ENCODE measurements at places on chromosomes 2 and 18.

GRCh38 chr2:224202281-224202865 is 163.3 kb upstream of the SERPINE2 start:
- peak; percentile 66 for DNase-seq

DNA sequence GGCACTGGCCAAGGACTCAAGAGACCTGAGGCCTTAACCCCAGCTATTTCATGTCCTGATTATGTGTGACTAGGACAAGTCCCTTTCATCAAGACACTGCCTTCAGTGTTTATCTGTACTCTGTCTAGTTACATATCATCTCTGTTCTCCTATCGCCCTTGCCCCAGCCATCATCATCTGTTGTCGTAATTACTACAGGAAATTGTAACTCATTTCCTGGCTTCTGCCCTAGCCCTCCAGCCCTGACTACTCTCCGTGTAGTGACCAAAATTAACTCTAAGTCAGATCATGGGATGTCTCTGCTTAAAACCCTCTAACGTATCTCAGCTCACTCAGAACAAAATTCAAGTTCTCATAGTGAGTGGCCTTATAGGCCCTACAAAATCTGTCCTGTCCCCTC is 49.3 kb upstream of the LAPTM4A start:
- no peak for DNase-seq

- DNase-seq = no peak
Measured at GRCh38 chr2:197058777-197059300, 132.3 kb upstream of the PGAP1 start.

GRCh38 chr2:11492720-11493119 is 26.8 kb upstream of the E2F6 start:
- DNase-seq = no peak

DNA sequence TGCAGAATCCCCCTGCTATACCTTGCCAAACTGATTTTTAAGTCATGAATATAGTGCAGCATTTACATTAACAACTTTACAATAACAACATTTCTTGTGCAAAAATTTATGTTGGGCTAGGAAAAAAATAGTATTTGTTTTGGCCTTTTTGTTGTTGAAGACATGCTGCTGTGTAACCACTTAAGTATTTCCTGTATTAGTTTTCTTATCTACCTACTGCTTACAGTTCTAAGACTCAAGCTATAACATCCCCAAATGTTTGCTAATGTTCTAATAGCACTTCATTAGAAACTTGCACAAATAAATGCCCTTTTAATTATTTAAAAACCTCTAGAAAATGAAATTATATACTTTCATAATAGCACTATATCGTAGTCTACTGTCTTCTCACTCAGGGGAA is 154.3 kb upstream of the DOCK10 start:
- no peak for DNase-seq

DNA sequence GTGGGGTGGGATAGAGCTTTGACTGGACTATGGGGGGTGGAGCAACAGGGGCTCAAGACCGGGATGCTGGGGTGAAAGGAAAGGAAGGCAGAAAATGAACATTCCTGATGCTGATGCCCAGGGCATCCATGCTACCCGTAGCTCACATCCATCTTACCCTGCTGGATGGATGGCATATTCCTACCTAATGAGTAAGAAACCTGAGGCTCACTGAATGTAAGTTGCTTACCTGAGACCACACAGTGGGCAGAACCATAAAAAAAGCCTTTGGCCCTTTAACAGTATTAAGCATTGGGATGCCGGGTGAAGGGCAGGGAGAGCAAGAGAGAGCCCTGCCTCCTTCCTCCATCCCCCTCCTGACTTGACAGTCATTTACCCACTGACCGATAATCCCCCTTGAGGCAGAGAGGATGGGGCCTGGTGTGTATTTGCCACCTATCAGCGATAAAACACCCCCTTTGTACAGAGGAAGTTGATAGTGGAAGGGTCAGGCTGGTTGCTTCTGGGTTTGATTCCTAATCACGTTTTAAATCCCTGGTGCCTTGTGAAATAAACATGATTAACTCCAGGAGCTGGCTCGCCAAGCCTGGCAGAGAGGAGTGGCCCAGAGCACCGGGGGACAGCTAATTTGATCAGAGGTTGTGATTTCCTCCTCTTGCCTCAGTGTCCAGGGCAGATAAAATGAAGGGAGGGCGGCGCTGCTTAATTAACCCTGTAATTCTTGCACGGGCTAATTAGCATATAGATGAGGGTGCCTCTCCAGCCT is 105.9 kb upstream of the HS6ST1 start:
- DNase-seq = peak; percentile 28

All from stomach (tissue), 19 donors.